ENCODE measurements at places on chromosomes 11 and 22. TPM values are rescaled to one million over a fixed set of nuclear protein-coding genes. Genes with fewer than 3 reads are reported as not detected.
A peak's percentile ranks its signal among the peaks of the same experiment; 100 is the strongest.

RASL10A gene
- 4.3 TPM for total RNA-seq

HEPN1 gene
- not detected for total RNA-seq

MRGPRE gene
- not detected for total RNA-seq

OR56A1 gene
- not detected for total RNA-seq

LRRC32 gene
- 0.30 TPM for total RNA-seq

OR52I1 gene
- total RNA-seq, result not detected

MMP11 gene
- total RNA-seq, result 6.6 TPM

VPREB1 gene
- total RNA-seq, result not detected

TRIM34 gene
- not detected for total RNA-seq

- peak; percentile 85 for DNase-seq
Measured at GRCh38 chr22:24894220-24894975, 52.1 kb downstream of the LHFPL7 start.

DNA sequence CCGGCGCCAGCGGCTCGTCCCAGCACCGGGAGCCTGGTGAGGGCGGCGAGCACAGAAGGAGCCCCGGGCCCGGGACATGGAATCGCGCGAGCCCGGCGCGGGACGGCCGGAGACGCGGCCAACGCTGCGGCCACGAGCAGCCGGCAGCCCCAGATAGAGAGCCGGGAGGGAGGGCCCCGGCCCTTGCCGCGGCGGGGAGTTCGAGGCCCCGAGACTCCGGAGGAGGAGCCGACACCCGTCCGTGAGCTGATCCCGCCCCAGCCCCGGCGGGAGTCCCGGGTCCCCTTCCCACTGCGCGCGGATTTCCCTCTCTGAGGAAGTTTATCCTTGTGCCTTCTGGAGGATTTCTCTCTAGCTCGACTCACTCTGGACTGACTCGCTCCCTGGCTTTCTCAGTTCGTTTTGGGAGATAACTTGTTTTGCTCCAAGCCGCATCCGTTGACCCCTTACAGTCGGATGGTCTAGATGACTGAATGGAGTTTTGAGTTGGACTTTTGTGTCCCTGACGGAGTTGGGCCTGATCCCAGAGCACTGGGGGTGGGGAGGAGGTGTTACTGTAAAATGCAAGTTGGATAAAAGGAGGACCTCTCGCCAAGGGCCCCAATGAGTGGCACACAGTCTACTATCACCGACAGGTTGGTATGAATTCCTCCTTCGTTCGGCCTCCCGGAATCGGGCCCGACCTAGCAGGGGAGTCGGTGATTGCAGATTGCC is 585 bp downstream of the ARHGEF12 start:
- DNase-seq, result peak; percentile 44

DNA sequence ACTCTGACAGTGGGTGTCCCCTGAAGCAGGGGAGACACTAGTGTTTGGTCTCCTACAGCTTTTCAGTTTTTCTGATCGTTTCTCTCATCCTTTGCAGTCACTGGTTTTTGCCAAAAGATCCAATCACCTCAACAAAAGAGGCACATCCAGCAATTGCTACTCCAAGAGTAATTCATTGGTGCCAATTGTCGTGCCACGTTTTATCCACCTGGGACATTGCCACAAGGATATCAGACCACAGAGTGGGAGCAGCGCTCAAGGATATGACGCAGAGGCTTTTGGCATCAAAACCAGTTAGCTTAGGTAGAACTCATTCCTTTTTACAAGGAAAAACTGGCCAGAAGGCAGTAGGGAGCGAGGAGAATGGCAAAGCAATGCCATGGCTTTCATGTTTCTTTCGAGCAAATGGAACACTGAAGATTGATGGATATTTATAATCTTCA is 40.9 kb upstream of the BLID start:
- no peak for DNase-seq

- no peak for DNase-seq
Measured at GRCh38 chr11:75349521-75350116, 1.8 kb downstream of the ARRB1 start.

DNA sequence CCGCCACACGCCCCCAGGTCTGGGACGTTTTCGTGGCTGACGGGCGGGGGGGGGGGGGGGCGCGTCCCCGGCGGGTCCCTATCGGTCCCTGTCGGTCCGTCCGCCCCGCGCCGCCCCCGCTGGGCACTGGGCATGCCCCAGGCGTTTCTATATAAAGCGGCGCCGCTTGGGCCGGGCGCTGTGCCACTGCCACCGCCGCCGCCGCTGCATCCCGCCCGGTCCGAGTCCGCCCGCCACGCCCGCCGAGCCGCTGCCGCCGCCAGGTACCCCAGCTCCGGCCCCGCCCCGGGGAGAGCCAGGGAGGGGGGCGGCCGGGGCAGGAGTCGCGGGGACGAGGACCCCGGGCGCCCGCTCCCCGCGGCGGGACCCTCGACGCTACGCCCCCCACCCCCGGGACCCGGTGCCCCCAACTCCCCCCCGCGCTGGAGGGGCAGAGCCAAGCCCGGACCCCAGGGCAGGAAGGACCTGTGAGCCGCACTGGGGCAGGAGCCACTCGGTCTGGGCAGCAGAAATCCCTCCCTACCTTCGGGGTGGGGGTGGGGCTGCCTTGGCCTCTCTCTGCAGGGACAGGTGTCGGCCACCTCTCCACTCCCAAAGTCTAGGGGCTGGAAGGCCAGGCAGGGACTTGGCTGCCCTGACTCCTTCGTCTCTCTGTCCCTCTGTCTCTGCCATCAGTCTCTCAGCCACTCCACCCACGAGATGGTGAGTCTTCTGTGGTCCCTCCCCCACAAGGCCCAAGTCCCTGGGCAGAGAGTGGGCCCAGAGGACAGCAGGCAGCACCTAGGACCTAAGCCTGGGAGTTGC is at the start of gene CARNS1:
Gene CARNS1 (plus strand): TSS at position 178 of the 804 bp plus-strand sequence. CDS start 522 bp downstream, at position 700.
- no peak for DNase-seq

- DNase-seq, result no peak
Measured at GRCh38 chr22:48948575-48949170, 879.0 kb downstream of the BRD1 start.

DNA sequence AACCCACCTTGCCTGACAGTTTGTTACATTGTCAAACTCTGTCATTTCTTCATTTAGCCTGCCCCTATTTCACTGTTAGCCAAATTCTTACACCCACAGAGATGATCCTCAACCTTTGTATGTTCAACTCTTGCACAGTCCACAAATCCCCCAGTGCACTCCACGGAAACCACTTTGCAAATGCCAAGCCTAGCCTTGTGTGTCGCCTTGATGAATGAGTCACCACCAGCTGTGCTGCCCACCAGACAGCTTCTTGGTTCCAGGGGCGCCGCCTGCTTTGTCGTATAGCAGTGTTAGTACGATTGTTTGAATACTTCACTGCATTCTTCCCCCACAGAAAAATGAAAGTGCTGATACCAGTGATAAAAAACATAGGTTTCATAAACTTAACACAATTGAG is 686.3 kb downstream of the NTM start:
- peak; percentile 50 for DNase-seq

DNA sequence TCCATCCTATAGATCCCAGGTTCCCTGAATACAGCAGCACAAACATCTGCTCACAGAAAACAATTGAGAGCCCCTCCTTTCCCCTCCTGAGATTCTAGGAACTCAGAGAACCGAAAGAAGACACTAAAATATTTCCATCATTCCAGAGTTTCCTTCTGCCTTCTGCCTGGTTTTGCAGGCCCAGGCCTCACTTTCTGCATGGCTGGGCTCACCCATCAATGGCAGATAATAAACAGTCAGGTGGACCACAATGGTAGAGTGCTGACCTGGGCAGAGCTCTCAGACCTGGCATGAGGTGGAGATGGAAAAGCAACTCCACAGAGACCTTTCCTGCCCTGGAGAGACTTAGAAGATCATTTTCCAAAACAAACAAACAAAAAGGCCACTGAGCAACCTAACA is 389.1 kb downstream of the NXPE2 start:
- no peak for DNase-seq

DNA sequence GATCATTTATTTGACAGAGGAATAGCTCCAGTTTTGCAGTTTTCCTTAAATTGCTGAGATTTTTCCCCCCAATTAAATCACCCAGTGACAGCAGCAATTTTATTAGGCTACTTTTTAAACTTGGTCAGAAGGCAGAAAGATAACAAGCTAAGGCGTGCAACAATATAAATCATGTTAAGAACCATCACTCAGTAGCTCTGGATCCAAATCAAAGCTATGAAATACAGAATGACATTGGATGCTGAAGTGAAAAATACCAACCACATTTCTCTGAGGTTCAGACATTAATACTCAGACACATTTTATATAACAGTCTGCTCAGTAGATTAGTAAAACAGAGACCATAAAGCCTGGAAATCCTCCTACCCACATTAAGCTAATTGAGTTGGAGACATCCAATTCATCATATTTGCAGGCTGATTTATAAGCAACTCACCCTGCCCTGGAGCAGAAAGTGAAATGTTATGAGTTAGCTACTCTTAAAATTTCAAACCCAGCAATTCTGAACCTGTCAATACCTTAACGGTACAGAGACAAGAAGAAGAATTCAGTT is 1108.4 kb downstream of the DLG2 start:
- DNase-seq, result no peak

DNA sequence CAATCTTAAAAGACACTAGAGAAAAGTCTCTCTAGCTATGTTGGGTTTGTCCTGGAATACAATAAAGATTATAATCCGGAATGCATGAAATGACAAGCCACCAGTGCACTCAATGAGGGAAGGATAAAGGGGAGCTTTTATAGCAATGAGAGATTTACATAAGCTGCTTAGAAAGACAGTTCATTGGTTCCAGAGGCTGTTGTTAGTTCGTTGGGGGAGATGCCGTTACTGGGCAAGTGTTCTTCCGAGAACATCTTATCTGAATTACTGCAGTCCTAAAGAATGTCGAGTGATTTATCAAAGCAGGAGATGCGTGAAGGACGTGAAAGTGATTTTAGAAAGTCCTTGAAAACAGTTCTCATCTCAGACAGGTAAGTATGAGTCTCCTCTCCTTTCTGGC is 33.6 kb downstream of the SYN3 start:
- no peak for DNase-seq

DNA sequence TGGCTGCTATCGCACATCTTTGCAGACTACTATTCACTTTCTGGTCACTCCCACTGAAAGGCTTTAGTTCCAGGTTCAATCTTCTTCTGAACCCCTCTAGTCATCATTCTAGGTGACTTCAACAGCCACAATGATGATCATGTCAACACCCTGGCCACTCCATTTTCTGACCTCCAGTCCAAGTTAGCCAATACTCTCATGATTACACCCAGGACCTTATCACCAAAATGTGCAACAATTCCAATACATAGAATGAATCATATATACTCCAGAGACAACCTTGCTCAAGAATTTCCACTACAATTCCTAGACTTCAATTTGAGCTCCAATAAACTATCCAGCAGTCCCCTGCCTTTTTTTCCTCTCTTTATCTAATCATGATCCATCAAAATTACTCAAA is 70.7 kb downstream of the PAK1 start:
- DNase-seq, result no peak

DNA sequence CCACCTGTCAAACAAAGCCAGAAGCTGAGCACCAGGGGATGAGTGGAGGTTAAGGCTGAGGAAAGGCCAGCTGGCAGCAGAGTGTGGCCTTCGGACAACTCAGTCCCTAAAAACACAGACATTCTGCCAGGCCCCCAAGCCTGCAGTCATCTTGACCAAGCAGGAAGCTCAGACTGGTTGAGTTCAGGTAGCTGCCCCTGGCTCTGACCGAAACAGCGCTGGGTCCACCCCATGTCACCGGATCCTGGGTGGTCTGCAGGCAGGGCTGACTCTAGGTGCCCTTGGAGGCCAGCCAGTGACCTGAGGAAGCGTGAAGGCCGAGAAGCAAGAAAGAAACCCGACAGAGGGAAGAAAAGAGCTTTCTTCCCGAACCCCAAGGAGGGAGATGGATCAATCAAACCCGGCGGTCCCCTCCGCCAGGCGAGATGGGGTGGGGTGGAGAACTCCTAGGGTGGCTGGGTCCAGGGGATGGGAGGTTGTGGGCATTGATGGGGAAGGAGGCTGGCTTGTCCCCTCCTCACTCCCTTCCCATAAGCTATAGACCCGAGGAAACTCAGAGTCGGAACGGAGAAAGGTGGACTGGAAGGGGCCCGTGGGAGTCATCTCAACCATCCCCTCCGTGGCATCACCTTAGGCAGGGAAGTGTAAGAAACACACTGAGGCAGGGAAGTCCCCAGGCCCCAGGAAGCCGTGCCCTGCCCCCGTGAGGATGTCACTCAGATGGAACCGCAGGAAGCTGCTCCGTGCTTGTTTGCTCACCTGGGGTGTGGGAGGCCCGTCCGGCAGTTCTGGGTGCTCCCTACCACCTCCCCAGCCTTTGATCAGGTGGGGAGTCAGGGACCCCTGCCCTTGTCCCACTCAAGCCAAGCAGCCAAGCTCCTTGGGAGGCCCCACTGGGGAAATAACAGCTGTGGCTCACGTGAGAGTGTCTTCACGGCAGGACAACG is 11.7 kb downstream of the CXCR5 start:
- no peak for DNase-seq

DNA sequence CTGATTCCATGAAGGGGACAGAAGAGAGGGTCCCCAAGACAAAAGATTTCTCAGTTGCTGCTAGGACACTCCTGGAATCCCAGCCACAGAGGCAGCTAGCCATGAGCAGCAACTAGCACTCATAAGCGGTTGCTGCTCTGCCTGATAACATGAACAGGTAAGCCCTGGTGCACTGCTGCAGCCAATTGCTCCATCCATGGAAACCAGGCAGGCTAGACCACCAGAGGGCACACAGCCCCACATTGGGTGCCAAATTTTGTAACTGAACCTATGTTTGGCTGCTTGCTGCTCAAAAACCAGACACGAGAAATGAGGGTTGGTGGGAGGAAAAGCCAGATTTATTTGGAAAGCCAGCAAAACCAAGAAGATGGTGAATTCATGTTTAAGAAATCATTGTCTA is 21.9 kb upstream of the QSER1 start:
- peak; percentile 39 for DNase-seq

- DNase-seq, result no peak
Measured at GRCh38 chr11:60457576-60457975, 1.9 kb downstream of the MS4A1 start.

DNA sequence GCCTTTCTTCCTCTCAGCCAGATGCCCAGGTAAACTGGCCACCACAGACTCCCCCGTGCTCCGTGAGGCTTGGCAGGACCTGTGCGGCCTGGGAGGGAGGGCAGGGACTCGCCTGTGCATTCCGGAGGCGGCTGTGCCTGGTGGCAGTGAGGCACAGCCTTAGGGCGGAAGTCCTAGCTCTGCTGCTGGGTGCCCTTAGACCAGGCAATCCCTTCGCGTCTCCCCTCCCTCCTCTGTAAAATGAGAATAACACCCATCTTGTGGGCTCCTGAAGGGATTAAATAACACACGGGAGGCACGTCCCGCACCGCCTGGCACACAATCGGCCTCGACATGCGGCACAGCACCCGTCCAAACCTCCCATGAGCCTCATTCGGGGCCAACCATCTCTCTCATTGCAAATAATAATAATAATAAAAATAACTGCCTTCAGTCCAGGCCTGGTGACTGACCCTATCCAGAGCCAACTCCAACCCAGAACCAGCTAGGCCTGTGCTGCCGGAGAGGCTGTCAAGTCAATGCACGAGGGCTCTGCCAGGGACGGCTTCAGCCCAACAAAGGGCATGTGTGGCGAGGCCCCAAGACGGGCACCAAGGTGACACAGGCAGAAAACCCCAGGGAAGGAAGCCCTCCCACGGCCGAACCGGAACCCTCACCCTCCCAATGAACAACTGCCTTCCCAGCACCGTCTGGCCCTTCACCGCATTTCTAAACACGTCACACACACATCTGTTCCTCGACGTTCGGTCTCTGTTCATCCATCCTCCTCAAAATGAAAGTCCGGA is 8.2 kb downstream of the LTO1 start:
- no peak for DNase-seq

GRCh38 chr11:68997995-68998348 is 15.1 kb downstream of the MRGPRF start:
- no peak for DNase-seq
